ENCODE measurements at places on chromosomes 4 and X.
A peak's percentile ranks its signal among the peaks of the same experiment; 100 is the strongest.

GRCh38 chr4:118086344-118086743, 52.1 kb downstream of the NDST3 start:
- DNase-seq, result peak; percentile 3

- no peak for DNase-seq
Measured at GRCh38 chrX:20143561-20143960, 1.9 kb upstream of the EIF1AX start.

DNA sequence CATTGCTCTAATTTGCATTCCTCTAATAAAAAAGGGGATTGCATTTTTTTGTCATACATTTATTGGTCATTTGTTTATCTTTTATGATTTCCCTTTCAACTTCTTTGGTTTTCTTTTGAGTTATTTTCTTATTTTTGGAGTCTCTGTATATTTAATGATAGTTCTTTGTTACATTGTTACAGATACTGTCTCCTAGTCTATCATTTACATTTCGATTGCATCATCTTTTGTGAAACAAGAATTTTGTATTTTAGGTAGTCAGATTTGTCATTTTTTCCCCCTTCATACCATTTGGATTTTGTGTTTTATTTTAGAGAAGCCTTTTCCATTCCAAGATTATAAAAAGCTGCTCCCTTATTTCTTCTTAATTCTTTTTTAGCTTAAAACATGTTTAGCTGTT, 37.1 kb downstream of the SNX25 start:
- DNase-seq, result no peak

DNA sequence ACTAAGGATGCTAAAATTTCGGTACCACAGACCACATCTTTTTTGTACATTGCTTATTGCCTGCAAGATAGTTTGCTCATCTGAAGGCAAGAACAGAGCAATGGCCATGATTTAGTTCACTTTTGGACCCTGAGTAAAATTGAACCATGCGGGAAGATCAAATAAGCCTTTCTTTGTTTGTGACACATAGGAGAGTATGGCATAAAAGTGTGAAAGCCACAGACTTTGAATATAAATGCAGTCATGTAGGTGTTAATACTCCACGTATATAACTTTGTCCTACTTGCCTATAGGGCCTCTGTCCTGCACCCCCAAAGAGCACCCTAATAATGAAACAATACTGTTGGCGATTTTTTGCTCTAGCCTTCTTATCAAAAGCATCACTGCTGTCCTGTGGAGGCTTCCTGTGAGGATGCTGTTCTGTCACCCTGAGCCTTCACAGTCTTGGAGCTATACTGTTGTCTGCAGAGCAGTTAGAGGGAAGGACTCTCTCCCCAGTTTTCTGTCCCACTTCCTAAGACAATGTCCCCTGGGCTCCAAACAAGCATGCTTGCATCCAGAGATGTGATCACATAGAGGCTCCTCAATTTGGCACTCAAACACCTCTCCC, 10.2 kb upstream of the CXCL13 start:
- no peak for DNase-seq

- no peak for DNase-seq
Measured at GRCh38 chrX:153603131-153603656, 4.3 kb upstream of the CCNQ start.

DNA sequence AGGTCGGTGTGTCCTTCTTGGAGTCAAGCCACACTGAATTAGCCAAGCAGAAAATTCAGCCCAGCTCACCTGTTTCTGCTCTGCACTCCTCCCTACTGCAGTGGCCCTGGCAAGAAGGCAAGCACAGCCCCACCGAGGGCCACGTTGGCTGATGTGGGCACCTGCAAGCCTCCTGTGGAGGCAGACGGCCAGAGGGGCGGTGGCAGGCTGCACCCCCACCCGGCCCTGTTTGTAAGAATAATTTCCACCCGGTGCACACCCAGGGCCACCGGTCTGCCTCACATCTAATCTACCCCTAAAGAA, 18.8 kb downstream of the PPP2R2C start:
- DNase-seq, result no peak
